ENCODE measurements at places on chromosomes 5 and 9.

GRCh38 chr9:99947395-99947794 lies 40.9 kb downstream of the STX17 start:
- no peak for DNase-seq

DNA sequence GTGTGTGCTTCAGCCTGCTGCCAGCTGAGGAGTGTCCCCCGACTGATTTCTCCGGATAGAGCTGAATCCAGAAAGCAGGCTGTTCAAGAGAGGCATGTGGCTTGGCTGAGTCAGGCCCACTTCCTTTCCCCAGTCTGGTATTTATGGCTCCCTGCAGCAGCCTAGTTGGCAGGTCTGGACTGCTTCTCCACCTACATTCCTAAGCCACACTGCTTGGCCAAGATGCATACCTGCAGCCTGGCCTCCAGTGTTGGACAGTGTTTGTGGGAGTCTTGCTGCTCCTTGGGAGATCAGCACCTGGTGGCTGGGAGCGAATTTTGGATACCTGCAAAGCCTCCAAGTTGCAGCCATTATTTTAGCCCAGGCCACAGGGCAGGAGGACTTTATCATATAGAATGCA lies 670.8 kb downstream of the ACTL7B start:
- DNase-seq = no peak

DNA sequence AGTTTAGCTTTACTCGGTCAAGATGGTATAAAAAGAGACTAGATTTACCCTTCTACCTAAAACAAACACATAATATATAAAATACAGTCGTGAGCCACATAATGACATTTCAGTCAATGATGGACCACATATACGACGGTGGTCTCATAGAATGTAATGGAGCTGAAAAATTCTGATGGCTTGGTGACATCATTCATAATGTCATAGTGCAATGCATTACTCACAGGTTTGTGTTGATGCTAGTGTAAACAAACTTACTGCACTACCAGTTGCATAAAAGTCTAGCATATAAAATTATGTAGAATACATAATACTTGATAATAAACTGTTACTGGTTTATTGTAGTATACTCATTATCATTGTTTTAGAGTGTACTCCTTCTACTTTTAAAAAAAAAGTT lies 115.9 kb upstream of the GDNF start:
- no peak for DNase-seq

GRCh38 chr9:5485378-5486085 lies 24.8 kb upstream of the PDCD1LG2 start:
- no peak for DNase-seq

GRCh38 chr5:32559921-32560320 lies 25.4 kb upstream of the SUB1 start:
- no peak for DNase-seq

- no peak for DNase-seq
Measured at GRCh38 chr5:113806904-113807303, 293.4 kb downstream of the YTHDC2 start.

DNA sequence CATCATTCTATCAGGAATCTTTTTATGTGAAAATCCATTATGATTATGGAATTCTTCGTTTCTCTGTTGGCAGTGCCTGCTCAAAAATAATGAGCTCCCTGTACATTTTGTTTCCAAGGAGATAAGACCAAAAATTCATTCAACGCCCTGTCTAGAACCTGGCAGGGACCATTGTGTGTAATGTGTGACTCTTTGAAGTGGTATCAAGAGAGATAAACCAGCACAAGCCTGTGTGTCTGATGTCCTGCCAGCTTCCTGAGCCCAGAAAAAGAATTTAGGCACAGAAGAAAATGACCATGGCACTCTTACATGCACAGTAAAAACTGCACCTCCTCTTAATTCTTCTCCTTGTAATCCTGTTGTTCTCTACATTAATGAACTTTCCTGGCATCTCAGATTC lies 177.4 kb downstream of the SAXO1 start:
- no peak for DNase-seq

DNA sequence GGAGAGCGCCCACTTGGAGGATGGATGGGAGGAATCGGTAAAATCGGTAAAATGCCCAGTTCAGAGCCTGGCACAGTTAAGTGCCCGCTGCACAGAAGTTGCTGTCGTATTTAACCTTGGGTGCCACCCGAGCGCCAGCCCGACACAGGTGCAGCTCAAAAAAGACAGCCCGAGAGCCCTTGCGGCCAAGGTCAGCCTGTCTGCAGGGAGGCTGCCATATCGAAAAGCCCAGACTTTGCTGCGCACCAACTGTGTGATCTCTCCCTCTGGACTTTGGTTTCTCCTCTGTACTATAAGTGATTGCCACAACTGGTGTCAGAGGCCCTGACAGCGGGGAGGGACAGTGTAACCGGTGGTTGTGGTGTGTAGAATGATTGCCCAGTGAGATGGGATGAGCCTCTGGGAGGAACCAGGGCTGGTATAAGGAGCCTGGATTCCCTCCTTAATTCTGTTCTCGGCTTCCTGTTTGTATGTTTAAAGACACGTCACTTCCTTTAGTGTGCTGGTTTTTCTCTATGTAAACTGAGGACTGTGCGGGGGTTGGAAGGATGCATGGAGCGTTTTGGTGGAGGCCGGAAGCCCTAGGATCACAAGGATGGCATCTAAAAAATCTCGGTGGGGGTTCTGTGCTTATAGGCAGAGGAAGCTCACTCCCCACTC lies 792 bp downstream of the NTMT1 start:
- DNase-seq = no peak

DNA sequence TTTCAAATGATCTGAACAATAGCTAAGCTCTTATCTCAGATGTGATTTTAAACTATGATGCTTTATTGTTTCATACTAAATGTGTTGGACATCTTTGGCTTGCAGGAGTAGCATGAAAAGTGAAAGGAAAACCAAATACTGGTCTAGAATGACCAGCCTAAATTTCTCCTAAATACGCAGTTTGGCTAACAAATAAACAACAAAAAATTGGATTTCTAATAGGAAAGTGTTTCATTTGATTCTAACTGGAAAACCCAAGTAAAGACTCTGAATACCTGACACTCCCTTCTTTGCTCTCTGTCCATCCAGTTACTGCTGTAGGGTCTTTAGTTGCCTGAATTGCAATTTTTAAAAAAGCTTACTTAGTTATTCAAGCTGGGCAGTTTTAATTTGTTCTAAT lies 111.7 kb upstream of the ACOT12 start:
- DNase-seq = no peak

GRCh38 chr9:2424619-2425033 lies 197.0 kb upstream of the VLDLR start:
- DNase-seq = no peak

DNA sequence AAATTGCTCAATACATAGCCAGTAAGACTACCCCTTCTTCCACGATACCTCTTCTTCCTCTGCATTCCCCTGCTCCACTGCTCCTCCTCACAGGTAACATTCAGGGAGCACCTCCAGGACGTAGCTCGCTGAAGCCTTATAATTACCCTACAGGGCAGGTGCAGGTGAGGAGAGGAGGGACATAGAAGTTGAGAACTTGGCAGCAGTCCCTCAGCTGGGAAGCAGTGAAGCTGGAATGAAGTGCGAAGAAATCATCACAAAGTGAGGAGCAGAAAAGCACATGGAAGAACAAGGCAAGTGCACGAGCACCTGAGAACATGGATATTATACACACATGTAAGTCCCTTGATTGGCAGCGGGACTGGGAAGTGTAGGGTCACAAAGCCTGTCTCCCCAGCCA lies 118.2 kb downstream of the HSD17B3 start:
- DNase-seq = no peak

GRCh38 chr9:137813167-137813566 lies 64.4 kb upstream of the CACNA1B start:
- DNase-seq = no peak

DNA sequence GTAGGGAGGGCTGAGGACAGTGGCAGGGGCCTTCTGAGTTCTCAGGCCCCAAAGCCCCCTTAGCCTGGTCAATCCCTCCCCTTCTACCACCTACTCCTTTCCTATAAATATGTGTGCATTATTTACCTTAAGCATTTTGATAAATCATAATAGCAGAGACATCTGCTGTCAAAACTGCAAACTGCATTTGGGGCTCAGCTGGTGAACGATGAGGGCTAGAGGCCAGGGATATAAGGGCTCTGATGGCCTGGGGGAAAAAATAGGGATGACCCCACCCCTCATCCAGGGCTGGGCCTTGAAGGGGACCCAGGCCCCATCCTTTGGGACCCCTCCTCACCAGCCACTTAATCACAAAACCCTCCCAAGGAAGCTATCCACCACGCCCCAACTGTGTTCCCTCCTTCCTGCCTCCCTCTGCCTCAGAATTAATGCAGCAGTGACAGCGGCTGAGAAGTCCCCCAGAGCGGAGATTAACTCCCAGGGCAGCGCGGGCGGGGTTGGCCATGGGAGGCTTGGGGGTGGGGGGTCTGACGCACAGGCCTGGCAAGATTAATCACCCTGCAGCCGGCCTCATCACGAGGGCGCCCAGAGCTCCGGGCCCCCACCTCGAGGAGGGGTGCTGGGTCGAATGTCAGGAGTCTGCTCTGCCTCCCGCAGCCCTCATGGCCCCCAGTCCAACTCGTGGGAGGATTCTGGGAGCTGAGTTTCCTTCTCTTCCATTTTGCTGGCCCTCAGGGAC lies 42.1 kb downstream of the CXXC5 start:
- DNase-seq = peak; percentile 62

- DNase-seq = no peak
Measured at GRCh38 chr5:41738710-41739354, 131.4 kb downstream of the OXCT1 start.

DNA sequence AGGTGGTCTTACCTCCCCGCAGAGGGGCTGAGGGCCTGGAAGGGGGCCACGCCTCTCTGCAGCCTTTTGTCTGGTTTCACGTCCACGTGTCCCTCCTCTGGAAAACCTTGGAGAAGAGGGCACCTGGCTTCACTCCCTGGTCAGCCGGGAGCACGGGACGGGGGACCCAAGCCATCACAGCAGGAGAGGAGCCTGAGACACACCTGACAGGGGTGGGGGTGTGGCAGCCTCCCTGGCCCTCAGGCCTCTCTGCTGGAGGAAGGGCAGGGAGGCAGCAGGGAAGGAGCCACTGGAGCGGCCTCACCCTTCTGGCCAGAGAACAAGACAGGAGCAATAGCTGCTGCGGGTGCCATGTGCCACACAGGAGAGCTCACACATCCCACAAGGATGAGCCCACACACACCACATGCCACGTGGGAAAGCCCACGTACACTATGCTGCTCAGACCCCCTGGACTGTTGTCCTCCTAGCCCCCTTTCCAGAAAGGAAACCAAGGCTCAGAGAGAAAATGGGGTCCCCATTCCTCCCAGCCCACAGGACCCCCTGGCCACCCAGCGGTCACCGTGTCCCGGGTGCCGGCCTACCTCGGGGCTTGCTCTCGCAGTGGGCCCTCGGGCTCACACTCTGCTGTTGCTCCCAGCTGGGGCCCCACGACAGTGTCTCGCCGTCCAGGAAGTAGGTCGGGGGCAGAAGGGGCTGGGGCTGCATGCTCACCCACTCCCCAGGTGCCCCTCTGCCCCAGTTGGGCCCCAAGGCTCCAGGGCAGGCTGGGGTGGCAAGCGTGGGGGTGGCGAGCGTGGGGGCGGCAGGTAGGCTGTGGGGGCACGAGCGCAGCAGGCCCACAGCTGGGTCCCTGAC lies 18.2 kb downstream of the CCDC187 start:
- DNase-seq = no peak

DNA sequence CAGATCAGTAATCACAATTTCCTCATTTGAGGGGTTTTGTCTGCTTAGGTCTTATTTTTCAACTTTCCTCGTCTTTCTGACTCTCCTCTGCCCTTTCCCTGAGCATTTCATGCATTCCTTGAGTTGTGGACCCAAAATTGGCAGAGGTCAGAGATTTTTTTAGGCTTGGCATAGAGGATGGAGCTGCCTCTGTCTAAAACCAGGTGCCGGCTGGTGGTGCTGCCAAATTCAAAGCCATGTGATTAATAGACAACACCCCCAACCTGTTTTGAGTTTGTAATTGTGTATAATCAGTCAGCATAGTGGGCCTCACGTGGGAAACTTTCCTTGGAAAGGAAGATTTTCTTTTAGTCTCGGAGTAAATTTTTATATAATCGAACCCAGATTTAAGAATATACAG lies 39.6 kb downstream of the TJP2 start:
- no peak for DNase-seq

- DNase-seq = no peak
Measured at GRCh38 chr5:169116961-169117461, 183.9 kb downstream of the SLIT3 start.

GRCh38 chr9:134589748-134590147 lies 51.9 kb upstream of the COL5A1 start:
- no peak for DNase-seq

GRCh38 chr5:33936381-33937016 lies at the start of gene RXFP3:
RXFP3 (plus strand) TSS chr5:33936386; CDS start chr5:33936741, 355 bp downstream.
- DNase-seq = no peak

GRCh38 chr5:40429258-40430100 lies 250.2 kb upstream of the PTGER4 start:
- DNase-seq = no peak

DNA sequence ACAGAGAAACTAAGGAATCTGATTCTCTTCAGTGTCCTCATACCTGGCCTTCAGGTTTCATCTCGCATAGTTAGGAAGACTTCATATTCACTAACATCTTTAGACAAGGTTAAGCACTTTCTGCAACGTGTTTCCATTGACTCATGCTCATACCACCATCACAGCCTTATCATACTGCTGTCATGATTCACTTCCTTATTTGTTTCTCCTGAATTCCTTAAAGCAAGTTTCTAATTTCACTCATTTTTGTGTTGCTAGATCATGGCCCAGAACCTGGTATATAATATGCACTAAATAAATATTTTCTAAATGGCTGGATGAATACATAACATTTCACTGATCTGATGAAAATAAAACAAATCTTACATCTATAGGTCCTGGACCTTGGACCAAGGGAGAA lies 472.9 kb downstream of the PRELID2 start:
- DNase-seq = no peak

GRCh38 chr5:21058289-21058688 lies 1070.3 kb upstream of the CDH18 start:
- DNase-seq = no peak

DNA sequence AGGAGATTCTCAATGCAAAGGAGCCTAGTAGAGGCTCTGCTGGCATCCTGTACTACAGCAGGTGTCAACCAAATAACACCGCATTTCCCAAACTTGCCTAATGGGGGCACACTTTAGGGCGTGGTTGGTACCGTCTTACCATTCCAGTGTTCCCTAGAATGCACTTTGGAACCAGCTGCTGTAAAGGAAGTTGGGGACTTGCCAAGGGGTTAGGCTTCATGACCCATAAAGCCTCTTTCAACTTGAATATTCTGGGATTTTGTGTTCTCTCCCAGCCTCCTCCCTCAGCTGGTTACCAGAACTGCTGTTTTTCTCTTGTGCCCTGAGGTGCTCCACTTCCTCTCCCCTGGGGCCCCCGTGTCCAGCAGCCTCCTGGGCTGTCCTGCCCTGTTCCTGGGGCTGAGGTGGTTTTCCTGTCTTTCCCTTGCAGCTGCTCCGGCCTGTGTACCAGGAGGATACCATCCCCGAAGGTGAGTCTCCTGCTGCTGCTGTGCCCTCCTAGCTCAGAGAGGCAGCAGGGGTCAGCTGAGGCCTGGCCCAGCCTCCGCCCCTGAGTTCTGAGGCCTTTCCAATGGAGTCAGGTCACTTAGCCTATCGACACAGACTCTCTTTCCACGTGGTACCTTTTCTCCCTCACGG lies 44.7 kb downstream of the RGS3 start:
- DNase-seq = no peak

All from GM10248 (cell line).